Neural progenitor cell (in vitro differentiated cells): ENCODE measurements at places on chromosomes 7 and 10. TPM values are rescaled to one million over a fixed set of nuclear protein-coding genes. Genes with fewer than 3 reads are reported as not detected.

DNA sequence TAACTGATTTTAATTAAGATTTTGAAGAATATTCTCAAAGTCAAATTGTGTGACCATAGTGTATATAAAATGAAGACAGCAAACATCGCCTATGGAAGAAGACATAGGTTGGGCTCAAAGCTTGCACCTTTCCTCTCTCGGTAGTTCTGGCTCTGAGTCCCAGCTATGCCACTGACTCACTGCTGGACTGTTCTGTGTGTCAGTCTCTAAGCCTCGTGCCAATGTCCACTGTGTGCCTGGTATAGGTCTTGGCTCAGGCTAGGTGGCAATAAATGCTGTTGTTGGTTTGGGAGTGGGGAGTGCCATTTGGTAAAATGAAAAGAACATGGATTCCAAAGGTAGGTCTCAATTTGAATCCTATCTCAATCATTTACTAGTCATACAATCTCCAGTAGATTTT lies 137.5 kb upstream of the RHEB start:
- DNase-seq = no peak

GRCh38 chr7:148709014-148709413 lies 10.3 kb downstream of the CUL1 start:
- DNase-seq = no peak

OR9A2 gene
- total RNA-seq = not detected in 2 replicates

- DNase-seq = no peak
These were observed 152.8 kb downstream of the NEURL1 start for GRCh38 chr10:103646304-103646703.

ERVW-1 gene
- not detected in 2 replicates for total RNA-seq

- DNase-seq = no peak
These were observed 15.7 kb upstream of the ZNF862 start for GRCh38 chr7:149822353-149822943.

PTEN gene
- total RNA-seq = 50.5 and 64.9 TPM in 2 replicates

- no peak for DNase-seq
These were observed 4.5 kb upstream of the DNMBP start for GRCh38 chr10:100014071-100014762.

NPC1L1 gene
- 0.09 TPM in 1 of 2 replicates, not detected in the other for total RNA-seq

CYP2C8 gene
- 1.1 and 2.8 TPM in 2 replicates for total RNA-seq

GRCh38 chr7:80187727-80188126 lies 53.1 kb downstream of the GNAI1 start:
- DNase-seq = no peak

DNA sequence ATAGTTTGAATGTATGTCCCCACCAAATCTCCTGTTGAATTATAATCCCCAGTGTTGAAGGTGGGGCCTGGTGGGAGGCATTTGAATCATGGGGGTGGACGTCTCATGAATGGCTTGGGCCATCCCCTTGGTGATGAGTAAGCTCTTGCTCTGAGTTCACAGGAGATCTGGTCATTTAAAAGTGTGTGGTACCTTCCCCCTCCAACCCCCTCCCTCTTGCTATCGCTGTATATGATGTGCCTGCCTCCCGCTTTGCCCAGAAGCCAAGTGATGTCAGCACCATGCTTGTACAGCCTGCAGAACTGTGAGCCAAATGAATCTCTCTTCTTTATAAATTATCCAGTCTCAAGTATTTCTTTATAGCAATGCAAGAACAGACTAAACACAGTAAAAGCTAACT lies 103.0 kb downstream of the CNOT4 start:
- DNase-seq = no peak

GRCh38 chr10:5623081-5623748 lies 43.2 kb downstream of the ASB13 start:
- peak; percentile 93 for DNase-seq

- DNase-seq = no peak
These were observed 41.6 kb upstream of the AQP1 start for GRCh38 chr7:30869794-30870611.

BBIP1 gene
- total RNA-seq = 27.8 and 58.4 TPM in 2 replicates

- DNase-seq = no peak
These were observed 885.1 kb downstream of the CCSER2 start for GRCh38 chr10:85213493-85213892.

DNA sequence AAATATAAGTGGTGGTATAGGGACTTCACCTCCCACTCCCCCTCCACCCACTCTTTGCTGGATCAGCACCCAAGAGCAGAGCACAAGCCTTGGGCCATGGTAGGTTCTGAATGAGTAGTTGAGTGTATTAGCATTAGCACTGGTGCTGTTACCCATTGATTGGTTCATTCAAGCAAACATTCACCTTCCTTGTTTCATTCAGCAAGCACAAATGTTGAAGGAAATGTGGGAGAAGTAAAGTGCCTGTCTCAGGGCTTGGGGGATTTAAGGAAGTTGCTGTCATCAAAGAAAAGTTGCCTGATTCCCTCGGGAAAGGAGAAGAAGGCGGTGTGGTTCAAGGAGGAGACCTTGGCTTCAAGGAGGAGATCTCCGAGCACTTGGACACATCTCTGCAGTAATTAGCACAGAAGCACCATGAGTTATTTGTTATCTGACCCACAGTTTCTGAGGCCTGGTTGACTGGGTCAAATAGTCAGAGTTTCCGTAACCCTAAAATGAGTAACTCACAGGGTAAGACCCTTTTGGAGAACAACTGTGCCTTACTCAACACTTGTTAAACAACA lies 17.3 kb downstream of the IL2RA start:
- no peak for DNase-seq

CALHM1 gene
- 0.06 TPM in 1 of 2 replicates, not detected in the other for total RNA-seq

RADIL gene
- 3.1 and 5.8 TPM in 2 replicates for total RNA-seq

- no peak for DNase-seq
These were observed 182.5 kb downstream of the SKAP2 start for GRCh38 chr7:26681819-26682418.

DNA sequence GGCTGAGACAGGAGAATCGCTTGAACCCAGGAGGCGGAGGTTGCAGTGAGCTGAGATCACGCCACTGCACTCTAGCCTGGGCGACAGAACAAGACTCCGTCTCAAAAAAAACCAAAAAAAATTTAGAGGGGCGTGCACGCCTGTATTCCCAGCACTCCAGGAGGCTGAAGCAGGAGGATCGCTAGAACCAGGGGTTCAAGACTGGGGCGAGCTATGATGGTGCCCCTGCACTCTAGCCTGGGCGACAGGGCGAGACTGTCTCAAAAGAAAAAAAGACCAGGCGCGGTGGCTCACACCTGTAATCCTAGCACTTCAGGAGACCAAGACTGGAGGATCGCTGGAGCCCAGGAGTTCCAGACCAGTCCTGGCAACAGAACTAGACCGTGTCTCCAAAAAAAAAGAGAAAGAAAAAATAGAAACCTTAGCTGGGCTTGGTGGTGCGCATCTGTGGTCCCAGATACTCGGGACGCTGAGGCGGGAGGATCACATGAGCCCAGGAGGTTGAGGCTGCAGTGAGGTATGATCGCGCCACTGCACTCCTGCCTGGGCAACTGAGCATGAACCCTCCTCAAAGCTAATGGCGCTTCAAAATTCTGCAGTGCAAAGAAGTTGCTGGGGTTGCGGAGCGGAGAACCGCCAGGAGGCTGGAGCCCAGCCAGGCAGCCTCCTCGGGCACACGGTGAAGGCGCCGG lies 382 bp upstream of the MBLAC1 start:
- DNase-seq = no peak

DNA sequence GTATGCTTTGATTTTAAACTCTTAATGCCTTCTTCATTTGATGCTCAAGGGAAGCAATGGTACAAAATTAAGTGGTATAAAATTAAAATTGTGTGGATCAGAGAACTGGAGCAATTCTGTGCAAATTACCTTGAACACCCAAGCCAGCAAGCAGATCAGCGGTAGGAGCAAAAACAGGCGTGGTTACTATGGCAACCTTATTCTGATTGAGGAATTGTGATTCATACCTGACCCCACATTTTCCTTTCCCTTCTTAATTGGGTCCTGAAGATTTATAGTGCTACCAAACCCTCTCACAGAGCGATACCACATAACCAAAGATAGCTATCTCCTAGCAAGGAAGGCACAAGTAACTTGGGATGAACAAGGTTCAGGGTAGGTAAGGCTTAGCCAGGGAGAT lies 72.5 kb upstream of the FZD1 start:
- DNase-seq = no peak

- DNase-seq = peak; percentile 41
These were observed 87.4 kb upstream of the WAC start for GRCh38 chr10:28445516-28445915.

HHEX gene
- total RNA-seq = not detected in 2 replicates

DNA sequence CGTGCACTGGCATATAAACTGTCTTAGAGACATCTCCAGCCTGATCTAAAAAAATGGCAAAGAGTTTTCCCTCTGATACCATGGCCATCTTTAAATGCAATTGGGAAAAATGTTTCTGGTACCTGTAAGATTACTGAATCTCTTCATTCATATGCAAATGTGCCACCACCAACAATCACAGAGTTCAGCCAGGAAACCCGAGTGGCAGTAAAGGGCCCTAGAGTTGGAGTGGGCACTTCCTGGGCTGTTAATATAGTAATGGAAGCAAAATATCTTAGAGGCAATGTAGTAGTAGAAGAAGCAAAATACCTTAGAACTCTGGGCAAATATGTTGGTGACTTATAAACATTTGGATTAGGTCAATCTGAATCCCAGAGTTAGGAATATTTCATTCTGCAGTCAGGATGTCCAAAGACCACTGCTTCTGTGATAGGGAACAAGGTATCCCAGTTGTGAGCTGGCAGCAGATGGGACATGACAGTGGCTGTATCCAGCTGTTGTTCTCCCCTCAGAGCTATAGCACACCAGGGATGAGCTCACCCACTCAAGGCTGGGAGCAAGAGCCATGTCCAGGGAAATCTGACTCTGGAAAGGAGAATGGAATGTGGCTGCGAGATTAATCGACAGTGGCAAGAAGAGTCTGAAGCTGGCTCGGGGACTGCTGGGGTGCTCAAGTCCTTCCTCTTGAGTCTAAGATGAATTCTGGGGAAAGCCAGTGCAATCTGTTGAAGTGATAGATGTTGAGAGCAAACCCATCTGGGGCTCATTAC lies 332.1 kb downstream of the PHTF2 start:
- DNase-seq = peak; percentile 13

GRCh38 chr10:21293518-21294356 lies 231.7 kb downstream of the SKIDA1 start:
- peak; percentile 64 for DNase-seq

GRCh38 chr7:90421651-90422050 lies 18.4 kb downstream of the CLDN12 start:
- no peak for DNase-seq

DNA sequence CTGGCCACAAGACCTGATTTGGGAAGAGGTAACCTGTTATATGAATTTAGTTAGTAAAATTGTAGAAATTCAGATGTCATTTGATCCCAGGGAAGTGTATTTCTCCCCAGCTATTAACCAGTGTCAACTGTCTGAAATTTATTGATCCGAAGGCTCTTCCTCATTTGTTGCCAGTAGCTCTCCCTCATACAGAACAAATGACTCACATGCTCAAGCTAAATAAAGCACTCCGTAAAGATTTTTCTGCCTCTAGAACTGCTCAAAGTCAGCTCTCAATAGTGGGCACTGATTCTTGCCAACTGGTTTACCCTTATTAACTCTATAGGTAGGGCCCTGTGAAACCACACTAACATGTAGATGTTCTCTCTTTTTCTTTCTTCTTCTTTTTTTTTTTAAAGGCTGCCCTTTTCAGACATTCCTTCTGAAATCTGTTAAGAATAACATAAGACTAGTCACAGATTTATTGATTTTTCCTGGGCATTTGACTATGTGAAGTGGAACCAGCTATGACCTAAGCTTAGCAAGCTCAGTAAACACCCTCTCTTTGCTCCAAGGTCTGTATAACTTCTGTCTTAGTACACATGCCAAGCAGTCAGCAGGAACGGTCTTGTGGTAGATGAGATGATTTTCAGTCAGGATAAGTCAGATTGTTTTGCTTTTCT lies 21.8 kb downstream of the RPA3 start:
- DNase-seq = no peak

PKD2L1 gene
- total RNA-seq = not detected in 2 replicates

MBL2 gene
- total RNA-seq = not detected in 2 replicates

DNA sequence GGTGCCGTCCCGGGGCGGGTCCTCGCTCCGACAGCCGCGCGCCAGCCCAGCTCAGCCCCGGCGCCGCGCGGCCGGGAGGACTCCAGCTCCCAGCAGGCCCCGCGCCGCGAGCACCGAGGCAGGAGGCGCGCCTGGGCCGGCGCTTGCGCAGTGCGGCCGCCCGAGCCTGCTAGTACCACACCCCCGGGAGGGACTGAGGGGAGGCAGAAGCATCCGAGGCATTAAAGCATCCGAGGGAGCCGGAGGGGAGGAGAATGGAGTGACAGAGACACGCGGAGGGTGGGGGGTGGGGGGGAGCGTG lies at the start of gene GRK5:
GRK5 (plus strand) TSS at position 206 of the 301 bp plus-strand sequence. CDS start 347 bp downstream, outside the sequence.
- DNase-seq = peak; percentile 99

PITX3 gene
- total RNA-seq = 0.46 TPM in 1 of 2 replicates, not detected in the other

NUTM2B gene
- 0.41 and 0.43 TPM in 2 replicates for total RNA-seq

- no peak for DNase-seq
These were observed 33.3 kb upstream of the MNX1 start for GRCh38 chr7:157043745-157044144.

GRCh38 chr10:18162021-18162627 lies 21.9 kb downstream of the CACNB2 start:
- no peak for DNase-seq

GRCh38 chr10:86139066-86139657 lies 227.4 kb downstream of the GRID1 start:
- DNase-seq = peak; percentile 52

- peak; percentile 8 for DNase-seq
These were observed 461.3 kb downstream of the PAXIP1 start for GRCh38 chr7:154541606-154542005.

DNA sequence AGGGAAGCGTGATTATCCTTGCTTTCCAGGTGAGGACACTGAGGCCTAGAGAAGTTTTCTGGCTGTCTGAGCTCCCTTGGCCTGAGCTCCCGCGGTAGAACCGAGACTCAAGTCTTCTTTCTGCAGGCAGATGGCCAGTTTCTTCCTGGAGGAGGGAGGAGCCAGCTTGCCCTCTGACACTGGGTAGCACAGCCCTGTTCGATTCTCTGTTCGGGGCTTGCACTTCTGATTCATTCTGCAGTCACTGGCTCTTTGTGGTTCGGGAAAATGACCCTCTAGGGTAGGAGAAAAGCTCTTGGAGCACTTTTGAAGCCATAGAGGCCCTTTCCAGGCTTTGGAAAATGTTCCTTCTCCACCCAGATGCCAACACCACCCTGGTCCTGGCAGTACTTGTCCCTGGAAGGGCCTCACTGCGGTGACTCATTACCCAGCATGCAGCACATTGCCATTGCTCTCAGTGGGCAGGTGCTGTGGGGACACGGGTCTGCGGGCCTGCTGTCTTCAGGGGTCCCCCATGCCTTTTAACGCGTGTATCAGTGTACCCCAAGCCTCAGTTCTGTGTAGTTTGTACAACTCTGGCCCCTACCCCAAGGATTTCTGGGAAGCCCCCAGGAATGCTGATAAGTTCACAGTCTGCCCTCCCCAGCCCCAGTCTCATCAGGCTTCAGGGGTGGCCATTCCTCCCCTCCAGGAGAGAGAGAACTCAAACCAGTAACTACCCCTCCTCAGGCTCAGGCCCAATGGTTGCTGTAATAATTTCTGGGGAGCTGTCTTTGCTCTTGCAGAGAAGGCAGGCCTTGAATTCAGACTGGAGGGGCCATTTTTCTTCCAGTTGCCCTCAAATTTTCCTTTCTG lies 11.9 kb downstream of the CHST3 start:
- DNase-seq = no peak

XRCC2 gene
- 30.0 and 51.6 TPM in 2 replicates for total RNA-seq

NUTM2E gene
- 0.07 and 0.09 TPM in 2 replicates for total RNA-seq

- DNase-seq = no peak
These were observed 175.5 kb downstream of the SDHAF3 start for GRCh38 chr7:97293031-97293430.

- no peak for DNase-seq
These were observed 129.9 kb upstream of the ITGB1 start for GRCh38 chr10:33087922-33088321.

OR2A12 gene
- total RNA-seq = not detected in 2 replicates

GRCh38 chr10:78066728-78067430 lies 33.2 kb downstream of the RPS24 start:
- no peak for DNase-seq
